ENCODE measurements at places on chromosomes 3 and 15.

DNA sequence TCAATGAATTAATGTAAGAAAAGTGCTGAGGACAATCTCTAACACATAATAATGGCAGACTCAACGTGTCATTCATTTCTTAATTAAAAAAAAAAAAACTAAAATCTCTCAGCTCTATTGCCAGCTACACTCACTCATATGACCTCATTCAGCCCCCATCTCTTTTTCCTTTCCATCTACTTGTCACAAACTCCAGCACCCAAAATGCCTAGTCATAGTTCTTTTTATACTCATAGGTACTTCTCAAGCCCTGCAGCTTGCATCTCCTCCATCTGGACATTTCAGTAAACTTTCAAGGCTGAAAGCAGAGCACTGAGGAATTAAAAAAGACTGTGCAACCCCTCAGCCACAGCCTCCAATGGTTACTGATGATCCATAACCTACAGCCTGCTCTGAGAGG lies 109.8 kb downstream of the PLCH1 start:
- DNase-seq, result no peak

GRCh38 chr3:4547799-4548198 lies 54.7 kb downstream of the ITPR1 start:
- DNase-seq, result no peak

DNA sequence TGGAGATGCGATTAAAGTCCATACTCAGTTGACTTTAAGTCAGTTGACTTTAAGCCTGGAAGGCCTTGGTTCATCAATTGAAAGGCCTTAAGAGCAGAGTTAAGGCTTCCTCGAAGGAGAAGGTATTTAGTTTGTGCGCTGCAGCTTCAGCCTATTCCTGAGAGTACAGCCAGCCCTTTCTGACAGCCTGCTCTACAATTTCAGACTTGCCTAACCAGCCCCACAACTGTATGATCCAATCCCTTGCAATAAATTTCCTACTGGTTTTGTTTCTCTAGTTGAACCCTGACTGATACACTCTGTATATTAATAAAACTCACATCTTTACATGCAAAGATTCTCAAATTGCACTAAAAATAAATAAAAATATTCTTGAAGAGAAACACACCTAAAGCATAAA lies 66.1 kb upstream of the RORA start:
- no peak for DNase-seq

DNA sequence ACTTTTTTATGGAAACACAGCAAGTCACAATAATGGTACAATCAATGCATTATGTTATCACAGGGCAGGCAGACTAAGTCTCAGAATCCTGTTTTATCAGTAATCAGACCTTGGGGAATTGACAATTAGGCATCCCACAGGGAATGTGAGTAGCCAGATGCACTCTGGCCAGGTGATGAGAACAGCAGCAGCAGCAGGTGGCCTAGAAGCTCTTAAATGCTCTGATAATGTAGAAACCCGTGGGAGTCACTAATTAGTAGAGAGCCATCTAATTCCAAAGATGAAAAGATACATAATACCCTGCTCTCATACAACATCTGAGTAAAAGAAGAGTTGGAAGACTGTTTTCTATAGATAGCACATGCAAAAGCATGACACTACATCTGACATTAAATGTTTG lies 12.6 kb downstream of the CEP152 start:
- DNase-seq, result no peak

GRCh38 chr3:120498556-120499346 lies 48.0 kb upstream of the FSTL1 start:
- DNase-seq, result no peak

DNA sequence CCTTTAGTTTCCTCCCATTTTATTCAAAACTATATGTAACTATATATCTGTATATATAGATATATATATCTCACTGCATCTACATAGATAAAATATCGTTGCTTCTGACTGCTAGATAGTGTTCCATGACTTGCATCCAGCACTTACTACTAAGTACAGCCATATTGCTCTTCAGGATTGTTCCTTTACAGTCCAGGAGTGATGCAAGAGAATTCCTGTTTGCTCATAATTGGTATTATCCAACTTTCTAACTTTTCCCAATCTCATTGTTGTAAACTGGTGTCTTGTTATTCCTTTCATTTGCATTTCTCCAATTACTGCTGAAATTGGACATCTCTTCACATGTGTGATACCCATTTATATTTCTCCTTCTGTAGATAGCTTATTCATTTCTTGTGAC lies 99.8 kb upstream of the STRIT1 start:
- no peak for DNase-seq

- no peak for DNase-seq
Observed at GRCh38 chr3:170391108-170391507, 27.6 kb upstream of the CLDN11 start.

DNA sequence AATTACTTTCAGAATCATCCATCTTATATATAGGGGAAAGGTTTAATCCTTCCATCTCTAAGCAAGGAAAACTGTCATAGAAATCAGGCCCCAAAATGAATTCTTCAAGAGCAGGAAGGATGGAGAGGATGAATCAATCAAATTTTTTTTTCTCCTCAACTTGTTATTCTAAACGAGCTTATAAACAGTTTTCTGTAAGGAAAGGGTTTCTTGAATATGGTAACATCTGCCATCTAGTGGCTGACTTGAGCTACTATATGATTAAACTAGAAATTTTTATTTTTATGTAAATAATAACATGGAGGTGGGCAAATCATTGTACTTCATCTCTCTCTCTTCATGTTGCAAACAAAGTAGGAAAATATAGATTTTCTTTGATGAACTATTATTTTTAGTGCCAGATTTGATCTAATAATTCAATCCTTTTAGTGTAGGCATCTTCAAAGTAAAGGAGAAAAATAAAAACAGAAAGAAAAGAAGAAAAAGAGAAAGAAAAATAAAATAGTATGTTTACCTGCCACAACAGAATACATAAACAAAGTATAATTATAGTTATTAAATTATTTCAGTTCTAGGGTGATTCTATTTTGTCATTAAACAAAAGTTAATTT lies 146.6 kb downstream of the SERPINI1 start:
- no peak for DNase-seq

DNA sequence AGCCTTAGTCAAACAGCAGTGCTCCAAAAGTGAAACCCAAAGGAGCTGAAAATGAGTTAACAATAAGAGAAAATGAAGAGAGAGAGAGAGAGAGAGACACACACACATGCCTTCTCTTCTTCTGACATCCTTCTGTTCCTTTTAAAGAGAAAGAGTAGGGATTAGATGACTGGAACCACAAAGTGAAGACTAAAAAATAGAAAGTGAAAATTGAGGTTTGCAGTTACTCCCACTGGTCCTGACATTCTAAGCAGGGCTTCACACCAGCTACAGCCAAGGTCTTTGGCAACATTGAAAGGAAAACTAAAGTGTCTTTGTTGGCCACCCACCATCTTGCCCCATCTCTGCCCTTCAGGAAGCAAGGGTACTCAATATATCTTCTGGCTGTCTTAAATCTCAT lies 59.2 kb downstream of the USP50 start:
- DNase-seq, result no peak

GRCh38 chr15:89361451-89362202 lies 27.0 kb upstream of the POLG start:
- peak; percentile 70 for DNase-seq

DNA sequence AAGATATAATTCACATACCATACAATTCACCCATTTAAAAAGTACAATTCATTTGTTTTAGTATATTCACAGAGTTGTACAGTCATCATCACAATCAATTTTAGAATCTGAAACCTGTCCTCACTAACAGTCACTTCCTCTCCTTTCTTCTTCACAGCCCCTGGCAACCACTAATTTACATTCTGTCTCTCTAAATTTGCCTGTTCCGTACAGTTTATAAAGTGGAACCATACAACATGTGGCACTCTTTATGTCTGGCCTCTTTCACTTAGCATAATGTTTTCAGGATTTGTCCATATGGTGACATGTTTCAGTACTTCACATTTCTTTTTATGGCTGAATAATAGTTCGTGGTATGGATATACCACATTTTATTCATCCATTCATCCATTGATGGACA lies 22.7 kb downstream of the ERICH6 start:
- DNase-seq, result peak; percentile 20

- no peak for DNase-seq
Observed at GRCh38 chr3:32871273-32871672, 53.5 kb downstream of the TRIM71 start.

DNA sequence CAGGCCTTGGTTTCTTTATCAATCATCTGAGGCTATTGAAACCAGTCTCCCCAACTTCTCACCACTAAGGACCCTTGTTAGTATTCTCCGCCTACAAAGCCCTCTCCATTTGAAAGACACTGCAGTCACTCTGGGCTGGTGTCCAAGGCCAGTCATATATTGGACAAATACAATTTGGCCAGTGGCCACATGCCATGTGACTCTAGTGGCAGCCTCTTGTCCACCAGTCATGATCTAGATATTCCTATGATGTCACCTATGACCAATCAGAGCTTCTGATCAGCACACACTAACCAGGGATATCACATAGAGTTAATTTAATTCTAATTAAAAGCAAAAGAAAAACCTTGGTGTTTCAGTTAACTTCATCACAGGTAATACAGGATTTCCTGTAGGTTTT lies 68.2 kb downstream of the RAB11A start:
- no peak for DNase-seq

- DNase-seq, result no peak
Observed at GRCh38 chr3:114440700-114441099, 146.9 kb downstream of the TIGIT start.

GRCh38 chr15:38768970-38769369 lies 204.4 kb upstream of the RASGRP1 start:
- DNase-seq, result no peak

GRCh38 chr3:13010780-13011572 lies 62.3 kb downstream of the IQSEC1 start:
- no peak for DNase-seq

DNA sequence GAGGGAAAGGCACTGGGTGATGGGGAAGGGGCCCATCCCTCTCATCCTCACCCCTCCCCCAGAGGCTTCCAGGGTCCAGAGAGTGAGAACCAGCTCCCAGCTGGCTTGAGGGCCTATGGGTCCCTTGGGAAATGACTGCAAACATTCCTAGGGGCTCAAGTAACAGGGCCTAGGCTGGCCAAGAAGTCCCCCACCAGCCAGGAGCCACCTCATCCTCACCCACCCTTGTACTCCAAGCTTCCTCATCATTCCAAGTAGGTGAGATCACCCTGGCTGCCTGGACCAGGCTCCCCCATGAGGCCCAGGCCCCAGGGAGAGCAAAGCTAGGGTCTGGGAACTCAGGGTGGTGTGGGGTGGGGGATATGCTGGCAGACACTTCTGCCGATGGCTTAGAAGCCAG lies 14.8 kb downstream of the LOXL1 start:
- DNase-seq, result no peak

- no peak for DNase-seq
Observed at GRCh38 chr3:187880441-187880840, 135.2 kb upstream of the BCL6 start.

DNA sequence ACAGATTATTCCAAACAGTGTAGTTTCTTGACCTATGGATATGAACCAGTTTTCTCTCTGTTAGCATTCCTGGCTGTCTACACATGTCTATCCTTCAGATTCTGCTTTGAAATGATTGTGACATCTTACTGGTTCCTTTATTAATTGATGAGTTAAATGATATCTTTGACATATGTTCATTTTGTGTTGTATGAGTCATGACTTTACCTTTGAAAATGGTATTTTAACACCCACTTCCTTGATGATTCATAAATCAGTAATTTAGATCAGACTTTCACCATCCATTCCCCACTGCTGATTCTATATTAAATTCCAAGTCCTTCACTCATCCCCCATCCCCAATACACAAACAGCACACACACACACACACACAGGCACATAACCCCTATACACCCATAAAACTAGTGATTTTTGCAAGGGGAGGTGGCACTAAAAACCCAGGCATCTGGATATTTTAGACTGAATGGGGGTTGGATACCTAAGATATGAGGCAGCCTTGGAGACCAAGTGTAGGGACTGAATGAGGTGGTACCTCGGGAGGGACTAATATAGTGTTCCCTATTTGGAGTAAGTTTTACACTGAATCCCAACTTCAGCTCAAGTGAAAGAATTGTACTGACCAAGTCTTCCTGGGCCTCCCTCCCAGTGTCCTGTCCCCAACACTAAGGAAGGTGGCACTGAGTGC lies 9.7 kb downstream of the CCK start:
- no peak for DNase-seq

GRCh38 chr3:157128771-157129681 lies 30.9 kb downstream of the CCNL1 start:
- peak; percentile 68 for DNase-seq

- DNase-seq, result no peak
Observed at GRCh38 chr3:5185093-5185673, 2.3 kb upstream of the EDEM1 start.

- no peak for DNase-seq
Observed at GRCh38 chr15:93985925-93986324, 245.4 kb upstream of the MCTP2 start.

- DNase-seq, result no peak
Observed at GRCh38 chr15:26773067-26773877, 406 bp upstream of the GABRB3 start.

DNA sequence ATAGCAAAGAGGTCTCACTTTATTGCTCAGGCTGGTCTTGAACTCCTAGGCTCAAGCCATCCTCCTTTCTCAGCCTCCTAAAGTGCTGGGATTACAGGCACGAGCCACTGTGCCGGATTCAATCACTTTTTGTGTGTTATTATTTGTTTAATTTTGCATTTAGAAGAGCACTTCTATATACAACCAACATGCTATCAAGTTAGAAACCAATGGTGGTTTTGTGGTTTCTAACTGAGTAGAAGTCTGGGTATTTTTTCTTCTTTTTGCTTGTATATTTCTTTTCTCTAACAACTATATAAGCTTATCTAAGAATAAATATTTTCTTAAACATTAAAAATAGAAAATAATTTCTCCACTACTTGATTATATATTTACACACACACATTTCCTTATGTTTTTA lies 86.7 kb downstream of the PEAK1 start:
- no peak for DNase-seq

- peak; percentile 2 for DNase-seq
Observed at GRCh38 chr3:55405436-55405835, 81.7 kb downstream of the WNT5A start.

All from activated T-cell treated with anti-CD3 and anti-CD28 coated beads, Interleukin-2, amount 50 U/mL, for 72 hours (primary cell).